ENCODE measurements at places on chromosomes 7 and 10. TPM values are rescaled to one million over a fixed set of nuclear protein-coding genes. Genes with fewer than 3 reads are reported as not detected.

GRCh38 chr7:98213888-98214810 lies 2.9 kb downstream of the BHLHA15 start:
- no peaks in the 10 kb centered on the region for H3K27me3 ChIP-seq
- H3K4me1 ChIP-seq, result peaks cover 5% of the 10 kb centered on the region
- no peaks in the 10 kb centered on the region for H3K36me3 ChIP-seq
- H3K4me3 ChIP-seq, result no peak overlapping the region
- DNase-seq, result no peak
- H3K27ac ChIP-seq, result no peak overlapping the region

GRCh38 chr10:91024541-91024940 lies 103.7 kb upstream of the ANKRD1 start:
- no peaks in the 10 kb centered on the region for H3K27me3 ChIP-seq
- H3K4me1 ChIP-seq, result no peaks in the 10 kb centered on the region
- no peaks in the 10 kb centered on the region for H3K36me3 ChIP-seq
- H3K27ac ChIP-seq, result no peak overlapping the region
- DNase-seq, result no peak
- H3K4me3 ChIP-seq, result no peak overlapping the region

- DNase-seq, result no peak
- no peak overlapping the region for H3K27ac ChIP-seq
- peaks cover 71% of the 10 kb centered on the region for H3K27me3 ChIP-seq
- no peaks in the 10 kb centered on the region for H3K36me3 ChIP-seq
- H3K4me1 ChIP-seq, result no peaks in the 10 kb centered on the region
These were observed 1.6 kb downstream of the FOXL3 start for GRCh38 chr7:291373-292092.

GRCh38 chr7:23476286-23477156 lies 6.2 kb upstream of the IGF2BP3 start:
- H3K27ac ChIP-seq, result peak overlapping the region; percentile 99
- H3K4me1 ChIP-seq, result peaks cover 27% of the 10 kb centered on the region
- H3K4me3 ChIP-seq, result peak overlapping the region; percentile 56
- no peak for DNase-seq
- no peaks in the 10 kb centered on the region for H3K36me3 ChIP-seq

DNA sequence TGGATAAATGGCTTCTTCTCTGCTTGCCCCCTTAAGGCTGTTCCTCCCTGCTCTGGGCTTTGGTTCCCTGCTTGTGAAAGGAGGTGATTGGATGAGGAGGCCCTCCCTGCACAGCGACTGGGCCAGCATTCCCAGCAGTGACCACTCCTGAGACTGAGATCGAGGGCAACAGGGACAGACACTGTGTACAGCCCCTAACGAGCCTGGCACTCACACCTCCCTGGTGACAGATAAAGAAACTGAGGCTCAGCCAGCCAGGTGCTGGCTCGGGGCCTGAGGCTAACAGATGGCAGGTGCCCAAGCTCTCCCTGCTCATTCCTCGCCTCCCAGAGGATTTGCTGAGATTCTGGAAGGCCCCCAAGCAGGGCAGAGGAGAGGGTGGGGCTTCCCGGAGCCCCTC lies 12.0 kb upstream of the AQP1 start:
- no peak for DNase-seq
- H3K4me3 ChIP-seq, result no peak overlapping the region

DNA sequence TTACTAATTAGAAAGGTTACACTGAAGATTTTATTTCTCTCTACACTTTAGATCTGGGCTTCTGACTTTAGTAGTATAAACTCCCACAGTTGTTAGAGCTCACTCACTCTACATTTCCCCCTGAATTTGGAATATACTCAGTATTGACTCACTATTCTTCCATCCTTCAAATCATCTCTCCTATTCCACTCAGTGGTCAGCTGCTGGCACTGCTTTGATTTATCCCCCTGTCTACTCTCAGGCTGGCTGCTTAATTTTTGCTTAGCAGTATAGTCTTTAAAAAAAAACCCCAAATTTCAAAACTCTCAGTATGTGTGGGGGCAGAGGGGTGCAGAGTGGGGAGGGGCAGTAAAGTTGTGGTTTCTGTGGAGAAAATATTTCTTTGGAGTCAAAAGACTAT lies 68.9 kb downstream of the CDK6 start:
- H3K4me1 ChIP-seq, result peaks cover 74% of the 10 kb centered on the region
- H3K27ac ChIP-seq, result peak overlapping the region; percentile 89
- H3K4me3 ChIP-seq, result no peak overlapping the region
- no peaks in the 10 kb centered on the region for H3K27me3 ChIP-seq

NOS3 gene
- total RNA-seq, result 13.3 TPM

MYH16 gene
- total RNA-seq, result not detected

Measured in GM23338 (cell line).